ENCODE measurements at places on chromosomes 7 and 10. TPM values are rescaled to one million over a fixed set of nuclear protein-coding genes. Genes with fewer than 3 reads are reported as not detected.
A peak's percentile ranks its signal among the peaks of the same experiment; 100 is the strongest.

DNA sequence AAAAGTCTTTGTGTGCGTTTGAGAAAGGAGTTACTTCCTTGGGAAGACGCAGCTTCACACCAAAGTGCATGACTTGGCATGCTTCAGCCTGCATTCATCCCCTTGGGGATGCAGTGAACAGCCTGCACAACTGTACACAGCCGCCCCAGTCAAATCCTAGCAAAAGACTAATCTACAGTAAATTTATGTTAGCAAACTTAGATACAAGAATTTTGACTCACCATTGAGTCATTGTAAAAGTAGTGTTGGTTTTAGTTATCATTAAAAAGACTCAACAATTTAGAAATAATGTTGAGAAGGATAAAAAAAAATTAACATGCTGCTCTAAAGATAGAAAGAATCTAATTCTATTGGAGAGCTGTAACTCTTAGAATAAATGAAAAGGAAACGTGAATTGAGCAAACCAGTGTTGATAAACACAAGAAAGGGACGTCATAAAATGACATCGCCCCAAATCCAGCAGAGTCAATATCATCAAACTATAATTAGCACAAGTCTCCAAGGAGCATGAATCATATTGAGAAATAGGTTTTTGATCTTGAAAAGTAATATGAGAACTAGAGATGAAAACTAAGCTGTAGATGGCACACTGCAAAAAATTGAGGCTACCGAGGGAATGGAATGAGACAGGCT is 11.9 kb upstream of the OPTN start:
- DNase-seq = no peak

DNA sequence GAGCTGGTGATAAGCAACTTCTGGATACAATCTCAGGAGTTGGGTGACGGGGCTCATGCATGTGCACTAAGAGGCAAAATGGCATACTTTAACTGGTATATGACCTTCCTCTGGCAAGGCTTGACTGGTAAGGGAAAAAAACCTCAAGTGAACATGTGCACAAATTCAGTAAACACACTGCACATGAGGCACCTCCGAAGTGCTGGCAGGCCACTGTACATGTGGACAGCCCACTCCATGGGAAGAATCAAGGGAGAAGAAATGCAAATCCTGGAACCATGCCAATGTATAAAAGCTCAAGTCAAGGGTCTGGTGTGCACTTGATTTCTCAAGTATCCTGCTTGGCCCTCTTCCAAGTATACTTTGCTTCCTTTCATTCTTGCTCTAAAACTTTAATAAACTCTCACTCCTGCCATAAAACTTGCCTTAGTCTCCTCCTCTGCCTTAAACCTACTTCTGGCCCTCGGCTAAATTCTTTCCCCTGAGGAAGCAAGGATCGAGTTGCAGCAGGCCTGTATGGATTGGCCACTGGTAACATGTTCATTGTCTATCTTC is 167.2 kb downstream of the RAMP3 start:
- DNase-seq = no peak

- DNase-seq = no peak
Observed at GRCh38 chr10:25952857-25953256, 18.8 kb downstream of the MYO3A start.

DNA sequence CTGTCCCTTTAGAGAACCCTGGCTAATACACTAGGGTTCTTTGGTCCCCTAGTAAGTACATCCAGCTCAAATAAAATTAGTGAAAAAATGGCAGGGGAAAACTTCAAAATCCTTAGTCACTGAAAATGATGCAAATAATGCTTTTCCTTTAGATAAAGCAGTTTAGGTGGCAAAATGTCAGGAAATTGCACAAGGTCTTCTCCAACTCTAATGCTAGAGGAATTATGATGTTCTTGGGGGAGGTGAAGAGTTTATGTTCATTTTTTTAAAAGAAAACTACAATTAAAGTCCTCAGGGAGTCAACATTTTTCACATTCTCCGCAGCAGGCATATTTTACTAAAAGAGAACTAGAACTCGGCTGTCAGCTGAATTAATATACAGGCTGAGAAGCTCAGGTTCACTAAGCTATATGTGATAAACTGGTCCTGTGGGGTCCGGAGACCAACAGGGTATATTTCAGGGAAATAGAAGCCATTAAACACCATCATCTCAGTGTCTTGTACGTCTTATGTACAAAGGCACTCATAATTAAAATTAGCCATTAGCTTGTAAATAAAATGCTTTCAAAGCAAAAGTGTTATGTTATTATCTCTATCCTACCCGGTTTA is 1164.7 kb upstream of the AUTS2 start:
- no peak for DNase-seq

- DNase-seq = no peak
Observed at GRCh38 chr7:2687881-2688318, at the start of gene AMZ1. Gene AMZ1 (plus strand): TSS chr7:2688202. CDS start chr7:2700452, 12,250 bp downstream.

DNA sequence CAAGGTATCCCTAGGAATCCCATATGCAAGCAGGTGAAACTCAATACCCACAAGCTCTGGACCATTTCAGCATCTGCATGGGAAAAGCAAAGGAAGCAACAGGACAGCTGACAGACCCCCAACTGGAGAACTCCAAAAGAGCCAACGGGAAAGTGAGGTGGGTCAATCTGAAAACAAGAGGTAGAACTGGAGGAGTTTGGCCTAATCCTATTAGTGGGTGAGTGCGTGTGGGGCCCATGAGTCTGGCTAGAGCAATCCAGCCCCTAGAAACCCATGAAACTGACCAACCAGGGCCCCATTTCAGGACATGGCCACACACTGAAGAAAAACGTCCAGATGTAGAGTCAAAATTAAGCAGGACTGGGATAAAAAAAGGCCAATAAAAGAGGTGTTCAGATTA is 26.6 kb upstream of the WNT8B start:
- DNase-seq = no peak

- DNase-seq = peak; percentile 82
Observed at GRCh38 chr7:121994625-121995410, 121.9 kb downstream of the PTPRZ1 start.

DNA sequence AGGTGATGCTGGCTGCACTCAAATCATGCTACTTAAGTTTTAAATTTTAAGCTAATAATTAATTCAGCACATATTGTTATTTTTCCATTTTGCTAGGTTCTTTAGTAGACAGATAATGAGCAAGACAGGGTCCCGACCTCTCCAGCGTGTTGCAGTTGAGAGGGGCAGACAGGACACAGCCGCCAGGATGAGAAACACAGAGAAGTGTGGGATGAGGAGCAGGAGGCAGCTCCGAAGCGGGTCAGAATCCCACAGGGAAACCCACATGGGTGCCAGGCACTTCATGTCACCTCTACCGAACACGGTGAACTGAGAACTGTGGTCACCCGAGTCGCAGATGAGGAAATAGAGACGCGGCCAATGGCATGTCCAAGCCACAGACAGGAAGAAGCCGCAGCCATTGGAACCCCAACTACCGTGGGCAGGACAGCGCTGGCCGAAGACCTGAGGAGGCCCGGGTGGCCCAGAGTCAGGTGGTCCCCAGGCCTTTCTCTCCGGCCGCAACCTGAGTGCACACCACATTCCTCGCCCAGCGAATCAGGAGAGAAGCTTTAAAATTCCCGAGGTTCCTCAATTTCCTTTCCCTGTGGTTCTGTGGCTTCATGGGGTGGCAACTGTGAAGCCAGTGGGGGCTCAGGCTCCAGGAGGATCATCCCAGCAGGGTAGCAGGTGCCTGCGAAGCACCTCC is 213.0 kb downstream of the DNAJB6 start:
- DNase-seq = no peak

GRCh38 chr7:151481650-151482505 is 37.8 kb downstream of the RHEB start:
- no peak for DNase-seq

GRCh38 chr7:855686-856369 is 20.5 kb upstream of the GET4 start:
- DNase-seq = peak; percentile 59

DNA sequence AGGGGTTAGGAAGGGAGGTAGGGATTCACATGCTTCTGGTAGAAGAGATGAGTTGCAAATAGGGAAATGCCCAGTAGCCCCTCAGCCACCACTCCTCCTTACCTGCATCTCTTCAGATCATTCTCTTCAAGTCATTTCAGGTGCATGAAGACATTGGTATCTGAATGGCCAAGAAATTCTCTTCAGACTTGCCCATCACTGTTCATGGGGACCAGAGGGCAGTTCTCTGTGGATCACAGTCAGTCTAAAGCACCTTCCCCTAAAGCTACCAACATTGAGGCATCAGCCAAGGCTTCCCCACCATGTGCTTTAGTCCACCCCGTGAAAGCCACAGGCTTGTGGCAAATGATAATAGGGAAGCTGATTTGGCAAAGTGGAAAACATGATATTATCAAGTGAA is 319.4 kb upstream of the ZNF32 start:
- no peak for DNase-seq

DNA sequence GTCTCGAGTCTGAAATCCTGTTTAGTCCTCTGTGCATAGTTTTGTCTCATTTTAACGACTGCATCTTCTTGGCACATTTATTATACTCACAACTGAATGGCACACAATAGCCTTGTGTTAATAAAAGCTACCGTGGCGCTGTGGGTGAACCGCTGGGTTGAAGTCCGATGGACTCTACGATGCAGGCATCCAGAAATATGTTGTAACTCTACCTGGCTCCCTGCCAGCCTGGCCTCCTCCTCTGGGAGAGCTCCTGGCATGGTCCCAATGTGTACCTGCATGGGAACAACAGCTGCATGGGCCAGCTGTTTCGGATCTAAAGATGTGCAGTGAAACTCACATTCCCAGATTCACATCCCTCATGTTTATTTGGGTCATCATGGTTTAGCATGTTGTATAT is 3.7 kb upstream of the DPYSL4 start:
- no peak for DNase-seq

DNA sequence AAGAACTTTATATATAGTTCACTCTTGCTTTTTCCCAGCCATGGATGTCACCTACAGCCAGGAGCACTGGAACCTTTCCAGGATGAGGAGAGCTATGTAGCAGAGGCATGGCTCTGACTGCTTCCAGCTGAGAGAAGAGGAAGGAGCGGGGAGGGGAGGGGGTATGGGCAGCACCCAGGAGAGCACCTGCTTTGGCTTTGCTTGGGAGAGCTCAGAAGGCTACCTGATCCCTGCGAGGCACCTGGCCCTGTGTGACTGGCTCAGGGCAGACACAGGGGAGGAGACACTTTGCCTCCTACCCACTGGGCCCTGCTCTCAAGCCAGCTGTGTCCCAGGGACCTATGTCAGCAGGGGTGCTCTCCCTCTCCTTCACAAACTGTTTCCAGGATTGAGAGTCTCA is 67.1 kb downstream of the HK1 start:
- DNase-seq = no peak

- no peak for DNase-seq
Observed at GRCh38 chr10:31618541-31619291, 299.7 kb downstream of the ZEB1 start.

- DNase-seq = no peak
Observed at GRCh38 chr10:74419491-74419951, 268.5 kb downstream of the ADK start.

DNA sequence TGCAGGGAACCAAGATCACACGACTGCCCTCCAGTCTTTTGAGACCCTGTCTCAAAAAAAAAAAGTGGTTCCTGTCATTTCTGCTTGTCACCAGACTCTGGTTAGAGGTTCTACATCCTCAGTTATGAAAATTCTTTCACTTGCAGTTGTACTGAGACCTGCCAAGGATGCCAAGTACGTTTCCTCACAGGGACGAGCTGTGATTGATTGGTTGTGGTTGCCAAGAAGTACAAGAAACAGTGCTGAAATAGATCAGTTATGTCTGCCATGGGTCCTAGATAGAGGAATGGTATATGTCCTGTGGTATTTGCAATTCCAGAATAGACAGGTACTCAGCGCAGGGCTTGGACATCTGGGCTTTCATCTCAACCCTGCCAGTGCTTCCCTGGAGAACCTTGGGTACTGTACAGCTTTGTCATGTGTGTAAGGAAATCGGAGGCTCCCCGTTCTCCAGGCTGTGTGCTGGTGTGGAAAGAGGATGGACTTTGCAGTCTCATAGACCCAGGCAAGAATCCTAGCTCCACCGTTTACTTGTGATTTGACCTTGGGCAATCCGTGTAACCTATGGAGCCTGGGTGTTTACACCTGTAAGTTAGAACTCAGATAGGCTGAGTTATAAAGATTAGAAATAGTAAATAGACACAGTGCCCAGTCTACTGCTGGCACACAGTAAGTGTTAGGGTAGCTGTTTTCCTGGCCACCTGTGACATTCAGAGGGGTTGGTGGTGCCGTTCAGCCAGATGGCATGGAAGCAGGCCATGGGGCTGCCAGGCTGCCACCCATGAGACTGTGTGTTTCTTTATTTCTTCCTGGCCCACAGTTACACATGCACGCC is 53.0 kb downstream of the COL13A1 start:
- DNase-seq = no peak

GRCh38 chr10:44977287-44978212 is 1.1 kb downstream of the DEPP1 start:
- no peak for DNase-seq

DNA sequence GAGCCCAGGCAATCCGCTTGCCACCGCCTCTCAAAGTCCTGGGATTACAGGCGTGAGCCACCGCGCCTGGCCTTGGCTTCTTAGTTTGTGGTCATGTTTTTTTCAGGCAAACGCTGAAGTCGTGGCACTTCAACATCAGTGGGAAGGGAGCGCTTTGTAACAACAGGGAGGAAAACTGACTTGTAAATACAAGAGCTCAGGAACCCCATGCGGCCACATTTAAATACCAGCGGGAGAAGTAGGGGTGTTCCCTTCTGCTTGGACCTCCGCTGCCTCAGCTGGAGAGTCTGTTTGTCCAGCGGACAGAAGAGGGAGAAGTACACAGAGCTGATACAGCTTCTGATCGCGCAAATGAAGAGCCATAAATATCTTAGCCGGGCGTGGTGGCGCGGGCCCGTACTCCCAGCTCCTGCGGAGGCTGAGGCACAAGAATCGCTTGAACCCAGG is 108.7 kb upstream of the KMT2C start:
- no peak for DNase-seq

DNA sequence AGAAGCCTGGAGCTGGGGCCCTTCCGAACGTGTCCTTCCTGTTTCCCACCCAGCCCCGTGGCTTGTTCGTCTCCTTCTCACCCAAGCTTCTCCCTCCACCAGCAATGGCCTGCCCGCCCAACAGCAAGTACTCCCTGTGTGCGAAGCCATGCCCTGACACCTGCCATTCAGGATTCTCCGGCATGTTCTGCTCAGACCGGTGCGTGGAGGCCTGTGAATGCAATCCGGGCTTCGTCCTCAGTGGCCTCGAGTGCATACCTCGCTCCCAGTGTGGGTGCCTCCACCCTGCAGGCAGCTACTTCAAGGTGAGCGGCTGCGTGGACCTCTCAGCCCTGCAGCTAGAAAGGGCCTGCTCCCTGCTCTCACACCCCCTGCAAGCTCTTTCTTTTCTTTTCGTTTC is 31.9 kb downstream of the ZAN start:
- DNase-seq = no peak

- DNase-seq = no peak
Observed at GRCh38 chr7:74258639-74259038, 4.4 kb upstream of the RFC2 start.

DNA sequence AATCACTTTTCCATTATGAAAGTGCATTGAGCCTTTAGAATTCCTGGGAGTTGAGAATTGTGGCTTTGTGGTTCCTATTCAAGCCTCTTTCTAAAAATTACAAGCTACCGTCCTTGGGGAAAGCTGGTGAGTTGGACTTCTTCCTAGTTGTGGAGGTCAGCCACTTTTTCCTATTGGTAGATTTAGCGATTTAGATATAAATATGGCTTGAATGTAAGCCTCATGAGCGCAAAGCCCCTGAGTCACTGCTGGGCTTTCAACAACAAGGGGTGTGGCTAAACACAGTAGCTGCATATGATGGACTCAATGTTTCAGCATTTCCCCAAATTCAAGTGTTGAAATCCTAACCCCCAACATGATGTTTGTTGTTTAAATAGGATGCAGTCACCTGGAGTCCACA is 150.0 kb upstream of the IGFBP3 start:
- peak; percentile 4 for DNase-seq

The IGF2BP3 gene
- 50.8 TPM for total RNA-seq

The ANKRD16 gene
- 8.2 TPM for total RNA-seq

The BMPER gene
- 0.35 TPM for total RNA-seq

The ABCB8 gene
- total RNA-seq = 43.4 TPM

Data from renal cortical epithelial cell (primary cell).